ENCODE measurements at places on chromosomes 7 and 10. TPM values are rescaled to one million over a fixed set of nuclear protein-coding genes. Genes with fewer than 3 reads are reported as not detected.

GRCh38 chr10:101933976-101934375 lies 90.4 kb upstream of the KCNIP2 start:
- no peaks in the 10 kb centered on the region for H3K4me1 ChIP-seq
- H3K27ac ChIP-seq, result no peak overlapping the region
- H3K4me3 ChIP-seq, result no peak overlapping the region
- no peaks in the 10 kb centered on the region for H3K36me3 ChIP-seq

- DNase-seq, result no peak
- H3K27ac ChIP-seq, result no peak overlapping the region
- no peaks in the 10 kb centered on the region for H3K36me3 ChIP-seq
- H3K4me3 ChIP-seq, result no peak overlapping the region
Measured at GRCh38 chr7:20514364-20514763, 101.1 kb upstream of the ABCB5 start.

GRCh38 chr10:133143546-133143945 lies 16.5 kb upstream of the KNDC1 start:
- DNase-seq, result no peak
- H3K36me3 ChIP-seq, result no peaks in the 10 kb centered on the region
- H3K27ac ChIP-seq, result no peak overlapping the region
- H3K27me3 ChIP-seq, result no peaks in the 10 kb centered on the region
- H3K4me3 ChIP-seq, result no peak overlapping the region
- no peaks in the 10 kb centered on the region for H3K4me1 ChIP-seq

DNA sequence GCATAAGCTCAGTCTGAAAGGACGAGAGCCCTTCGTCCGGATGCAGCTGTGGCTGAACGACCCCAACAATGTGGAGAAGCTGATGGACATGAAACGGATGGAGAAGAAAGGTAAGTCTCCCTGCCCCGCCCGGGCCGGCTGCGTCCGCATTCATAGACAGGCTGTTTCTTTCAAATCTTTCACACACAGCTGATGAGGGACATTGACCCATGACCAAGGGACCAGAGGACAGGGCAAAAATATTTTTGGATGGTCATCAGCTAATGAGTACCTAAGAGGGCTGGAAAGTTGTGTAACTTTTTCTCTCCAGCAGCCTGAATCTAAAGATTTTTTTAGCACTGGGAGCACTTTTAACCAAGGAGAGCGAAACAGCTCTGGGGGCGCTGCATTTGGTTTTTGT lies 52.5 kb upstream of the SH2B2 start:
- no peak overlapping the region for H3K27ac ChIP-seq
- H3K4me1 ChIP-seq, result no peaks in the 10 kb centered on the region
- H3K4me3 ChIP-seq, result no peak overlapping the region
- H3K36me3 ChIP-seq, result peaks cover 7% of the 10 kb centered on the region

DNA sequence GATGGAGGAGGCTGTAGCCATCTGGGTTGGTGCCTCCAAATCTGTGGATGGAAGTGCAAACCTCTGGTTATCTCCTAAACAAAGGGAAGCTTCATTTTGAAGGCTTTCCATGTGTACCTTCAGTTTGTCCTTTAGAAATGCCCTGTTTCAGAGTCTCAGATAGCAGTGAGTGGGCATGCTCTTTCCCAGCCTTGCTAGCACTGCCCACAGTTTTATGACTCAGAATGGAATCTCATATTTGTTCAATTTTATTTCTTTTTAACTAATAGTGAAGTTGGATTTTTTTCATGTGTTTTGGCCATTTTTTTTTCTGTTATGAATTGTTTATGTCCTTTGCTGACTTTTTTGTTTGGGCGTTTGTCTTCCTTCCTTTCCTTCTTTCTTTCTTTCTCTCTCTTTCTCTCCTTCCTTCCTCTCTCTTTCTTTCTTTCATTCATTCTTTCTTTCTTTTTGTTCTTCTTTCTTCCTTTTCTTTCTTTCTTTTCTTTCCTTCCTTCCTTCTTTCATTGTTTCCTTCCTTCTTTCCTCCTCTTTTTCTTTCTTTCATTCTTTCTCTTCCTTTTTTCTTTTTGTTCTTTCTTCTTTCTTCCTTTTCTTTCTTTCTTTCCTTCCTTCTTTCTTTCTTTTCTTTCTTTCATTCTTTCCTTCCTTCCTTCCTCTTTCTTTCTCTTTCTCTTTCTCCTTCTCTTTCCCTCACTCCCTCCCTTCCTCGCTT lies 25.6 kb downstream of the PRF1 start:
- no peak overlapping the region for H3K4me3 ChIP-seq
- DNase-seq, result no peak
- no peaks in the 10 kb centered on the region for H3K36me3 ChIP-seq
- H3K27ac ChIP-seq, result no peak overlapping the region
- H3K27me3 ChIP-seq, result no peaks in the 10 kb centered on the region
- peaks cover 49% of the 10 kb centered on the region for H3K4me1 ChIP-seq

DNA sequence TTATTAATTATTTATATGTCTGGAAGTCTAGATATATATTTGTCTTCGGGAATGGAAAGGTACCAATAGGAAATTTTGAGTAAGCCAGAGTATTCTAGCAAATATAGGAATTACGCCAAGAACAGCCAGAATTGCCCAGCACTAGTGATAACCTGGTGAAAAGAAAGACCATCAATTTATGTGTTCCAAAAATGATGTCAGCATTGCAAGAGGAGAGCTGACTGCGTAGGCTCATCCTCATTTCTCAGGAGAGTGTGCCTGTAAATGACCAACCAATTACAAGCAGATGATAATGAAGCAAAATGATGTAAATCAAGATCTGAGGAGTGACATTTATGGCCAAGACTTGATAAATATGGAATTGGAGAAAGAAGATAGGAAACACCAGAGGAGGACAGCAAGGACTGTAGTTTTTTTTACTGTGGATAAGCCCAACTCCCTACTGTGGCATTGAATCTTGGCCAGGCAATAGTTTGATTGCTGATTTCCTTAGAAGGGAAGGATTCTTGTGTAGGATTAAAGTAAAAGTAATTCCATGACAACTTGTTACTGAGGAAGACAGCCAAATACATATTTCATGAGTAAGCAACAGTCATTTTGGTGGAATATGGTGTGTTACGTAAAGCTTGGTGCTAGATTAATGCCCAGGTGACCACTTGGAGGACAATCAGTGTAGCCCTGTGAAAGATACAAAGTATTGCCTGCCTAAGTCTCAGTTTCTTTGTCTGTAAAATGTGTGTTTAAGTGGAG lies 590.8 kb downstream of the AUTS2 start:
- no peak overlapping the region for H3K27ac ChIP-seq
- H3K27me3 ChIP-seq, result no peaks in the 10 kb centered on the region
- H3K4me1 ChIP-seq, result no peaks in the 10 kb centered on the region
- no peak overlapping the region for H3K4me3 ChIP-seq
- no peak for DNase-seq
- H3K36me3 ChIP-seq, result no peaks in the 10 kb centered on the region

DNA sequence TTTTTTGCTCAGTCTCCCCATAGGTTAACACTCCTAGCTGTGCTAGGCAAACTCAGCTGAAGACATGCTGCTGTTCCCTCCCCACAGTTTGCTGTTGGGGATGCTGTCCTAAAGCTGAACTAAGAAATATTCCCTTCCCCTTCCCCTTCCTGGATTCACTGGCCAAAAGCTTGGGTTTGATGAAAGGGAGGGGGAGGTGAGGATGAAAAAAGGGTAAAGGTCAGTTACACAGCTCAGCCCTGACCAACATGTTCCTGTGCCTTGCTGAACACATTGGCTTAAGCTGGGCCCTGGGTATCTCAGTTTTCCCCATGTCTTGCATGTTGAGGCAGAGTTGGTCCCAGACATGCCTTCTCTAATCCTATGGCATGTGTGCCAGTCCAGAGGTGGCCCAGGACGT lies 15.3 kb downstream of the CCM2 start:
- DNase-seq, result no peak
- no peak overlapping the region for H3K27ac ChIP-seq
- no peak overlapping the region for H3K4me3 ChIP-seq
- H3K36me3 ChIP-seq, result no peaks in the 10 kb centered on the region

GRCh38 chr7:37196676-37197075 lies 252.0 kb downstream of the ELMO1 start:
- H3K27ac ChIP-seq, result no peak overlapping the region
- no peaks in the 10 kb centered on the region for H3K27me3 ChIP-seq
- no peaks in the 10 kb centered on the region for H3K4me1 ChIP-seq
- peaks cover 31% of the 10 kb centered on the region for H3K36me3 ChIP-seq

GRCh38 chr7:101543846-101544245 lies 85.2 kb downstream of the MYL10 start:
- DNase-seq, result no peak
- no peaks in the 10 kb centered on the region for H3K36me3 ChIP-seq
- no peak overlapping the region for H3K27ac ChIP-seq

DNA sequence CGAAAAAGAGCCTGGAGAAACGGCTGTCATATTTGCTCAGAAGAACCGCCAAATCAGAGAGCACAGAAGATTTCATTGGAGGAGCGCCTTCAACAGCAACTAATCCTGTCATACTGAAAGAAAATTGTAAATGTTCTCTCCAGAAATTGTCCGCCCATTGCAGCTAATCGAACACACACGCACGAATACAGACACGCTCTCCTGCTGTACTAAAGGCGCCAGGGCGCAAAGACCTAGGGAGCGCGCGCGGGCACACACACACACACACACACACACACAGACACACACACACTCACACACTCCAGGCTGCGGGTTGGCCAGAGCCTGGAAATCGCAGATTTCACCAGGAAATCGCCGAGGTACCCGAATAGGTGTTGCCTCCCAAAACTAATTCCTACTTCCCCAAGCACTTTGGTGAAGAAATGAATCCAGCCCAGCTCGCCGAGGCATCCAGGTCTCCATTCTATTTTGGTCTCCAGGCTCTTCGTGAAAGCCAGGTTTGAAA lies at the start of gene CHRM2:
TSS of gene CHRM2 (plus strand) at position 157 of the 505 bp plus-strand sequence. CDS start 146,214 bp downstream, outside the sequence.
- no peak within 1 kb of the TSS for H3K4me3 ChIP-seq
- no peak within 1 kb of the TSS for H3K27ac ChIP-seq
- no peaks in the 10 kb centered on the region for H3K27me3 ChIP-seq
- H3K36me3 ChIP-seq, result no peaks in the 10 kb centered on the region
- DNase-seq, result no peak

DNA sequence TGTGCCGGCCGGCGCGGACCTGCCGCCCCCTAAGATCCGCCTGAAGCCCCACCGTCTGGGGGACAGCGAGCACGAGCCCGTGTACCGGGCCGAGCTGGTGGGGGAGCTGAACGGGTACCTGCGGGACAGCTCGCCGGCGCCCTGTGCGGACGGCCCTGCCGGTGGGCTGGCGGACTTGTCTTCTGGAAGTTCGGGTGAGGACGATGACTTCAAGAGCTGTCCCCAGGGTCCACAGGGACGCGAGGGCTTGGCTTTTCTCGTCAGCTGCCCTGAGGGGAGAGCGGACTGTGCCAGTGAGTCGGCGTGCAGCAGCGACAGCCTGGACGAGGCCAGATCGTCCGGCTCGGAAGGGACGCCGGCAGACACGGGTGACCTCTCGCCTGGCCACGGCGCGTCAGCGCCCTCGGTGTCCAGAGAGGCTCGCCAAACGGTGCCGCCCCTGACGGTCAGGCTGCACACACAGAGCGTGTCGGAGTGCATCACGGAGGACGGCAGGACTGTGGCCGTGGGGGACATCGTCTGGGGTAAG lies 8.5 kb downstream of the PWWP2B start:
- H3K27ac ChIP-seq, result no peak overlapping the region
- DNase-seq, result no peak
- peaks cover 4% of the 10 kb centered on the region for H3K4me1 ChIP-seq
- H3K4me3 ChIP-seq, result no peak overlapping the region

DNA sequence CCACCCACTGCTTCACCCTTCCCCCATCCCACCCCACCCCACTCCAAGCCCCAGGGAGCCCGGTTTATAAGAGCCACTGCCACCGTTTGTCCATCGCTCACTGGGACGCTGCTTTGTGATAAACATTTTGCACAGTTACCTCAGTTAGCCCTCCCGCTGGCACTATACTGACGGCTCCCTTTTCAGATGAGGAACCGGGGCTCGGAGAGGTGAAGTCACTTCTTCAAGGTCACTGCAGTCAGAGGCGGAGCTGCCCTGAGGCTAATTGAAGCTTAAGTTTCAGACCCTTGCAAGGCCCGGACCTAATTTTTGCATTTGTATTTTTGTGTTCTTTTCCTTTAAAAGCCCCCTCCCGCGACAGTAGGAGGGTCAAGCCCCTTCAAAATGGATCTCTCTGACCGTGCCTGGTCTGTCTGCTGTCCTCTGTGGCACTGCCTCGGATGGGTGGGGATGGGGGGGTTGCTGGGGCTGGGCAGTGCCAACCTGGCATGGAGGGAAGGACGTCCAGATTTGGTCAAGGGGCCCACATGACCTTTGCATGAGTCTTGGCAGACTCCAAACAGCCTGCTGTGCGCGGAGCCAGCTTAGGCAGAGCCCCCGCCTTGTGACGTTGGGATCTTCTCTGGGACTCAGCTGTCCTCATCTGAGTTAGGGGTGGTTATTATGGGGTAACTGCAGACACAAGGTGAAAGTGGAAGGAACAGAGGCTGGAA lies 17.7 kb upstream of the NODAL start:
- no peak overlapping the region for H3K27ac ChIP-seq
- peaks cover 11% of the 10 kb centered on the region for H3K27me3 ChIP-seq
- DNase-seq, result no peak
- peaks cover 10% of the 10 kb centered on the region for H3K4me1 ChIP-seq

GRCh38 chr7:32948202-32948601 lies 9.0 kb upstream of the FKBP9 start:
- no peak overlapping the region for H3K27ac ChIP-seq
- H3K4me3 ChIP-seq, result no peak overlapping the region
- DNase-seq, result no peak
- no peaks in the 10 kb centered on the region for H3K36me3 ChIP-seq
- no peaks in the 10 kb centered on the region for H3K27me3 ChIP-seq
- no peaks in the 10 kb centered on the region for H3K4me1 ChIP-seq

DNA sequence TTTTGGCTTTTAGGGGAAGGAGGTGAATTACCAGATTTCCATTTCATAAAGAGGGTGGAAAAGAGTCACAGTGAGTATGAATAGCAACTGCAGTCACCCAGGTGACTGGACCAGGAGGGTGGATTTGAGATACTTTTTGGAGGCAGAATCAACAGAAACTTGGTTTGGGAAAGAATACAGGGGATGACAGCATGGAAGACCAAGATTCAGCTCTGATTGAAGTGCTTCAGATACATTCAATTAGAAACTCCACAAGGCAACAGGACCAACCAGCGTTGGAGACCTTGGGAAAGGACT lies 83.0 kb downstream of the SGMS1 start:
- H3K27ac ChIP-seq, result no peak overlapping the region
- H3K4me1 ChIP-seq, result peaks cover 63% of the 10 kb centered on the region

DNA sequence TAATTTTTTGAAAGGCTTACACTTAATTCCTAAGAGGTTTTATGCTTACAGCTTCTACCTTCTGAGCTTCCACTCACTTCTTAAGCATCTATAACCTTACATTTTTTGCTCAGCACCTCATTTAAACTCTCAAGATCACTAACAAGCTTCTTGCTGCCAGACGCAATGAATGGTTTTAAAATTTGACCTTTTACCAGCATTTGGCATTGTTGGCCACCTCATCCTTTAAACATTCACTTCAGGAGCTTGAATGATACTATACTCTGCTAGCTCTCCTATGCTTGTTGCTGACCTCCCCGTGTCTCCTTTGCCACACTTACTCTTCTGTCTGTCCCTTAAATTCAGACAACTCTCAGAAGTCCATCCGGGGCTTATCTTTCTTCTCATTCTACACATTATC lies 37.7 kb upstream of the ODAD2 start:
- H3K36me3 ChIP-seq, result no peaks in the 10 kb centered on the region
- no peak overlapping the region for H3K27ac ChIP-seq
- no peak overlapping the region for H3K4me3 ChIP-seq
- no peaks in the 10 kb centered on the region for H3K4me1 ChIP-seq
- DNase-seq, result no peak

CNTNAP2 gene
- not detected for polyA plus RNA-seq

KLHDC10 gene
- 2.1 TPM for polyA plus RNA-seq

UNCX gene
- not detected for polyA plus RNA-seq

UNC5B gene
- polyA plus RNA-seq, result not detected

NKX1-2 gene
- polyA plus RNA-seq, result not detected

FOXI2 gene
- not detected for polyA plus RNA-seq

CHST15 gene
- polyA plus RNA-seq, result 0.13 TPM

RBM48 gene
- polyA plus RNA-seq, result 28.2 TPM

ANKRD22 gene
- polyA plus RNA-seq, result not detected

SUGCT gene
- 0.41 TPM for polyA plus RNA-seq

TMEM213 gene
- polyA plus RNA-seq, result not detected

Data from CD4-positive, alpha-beta memory T cell (primary cell).